ENCODE measurements at places on chromosomes 12 and 14. TPM values are rescaled to one million over a fixed set of nuclear protein-coding genes. Genes with fewer than 3 reads are reported as not detected.
A peak's percentile ranks its signal among the peaks of the same experiment; 100 is the strongest.

DNA sequence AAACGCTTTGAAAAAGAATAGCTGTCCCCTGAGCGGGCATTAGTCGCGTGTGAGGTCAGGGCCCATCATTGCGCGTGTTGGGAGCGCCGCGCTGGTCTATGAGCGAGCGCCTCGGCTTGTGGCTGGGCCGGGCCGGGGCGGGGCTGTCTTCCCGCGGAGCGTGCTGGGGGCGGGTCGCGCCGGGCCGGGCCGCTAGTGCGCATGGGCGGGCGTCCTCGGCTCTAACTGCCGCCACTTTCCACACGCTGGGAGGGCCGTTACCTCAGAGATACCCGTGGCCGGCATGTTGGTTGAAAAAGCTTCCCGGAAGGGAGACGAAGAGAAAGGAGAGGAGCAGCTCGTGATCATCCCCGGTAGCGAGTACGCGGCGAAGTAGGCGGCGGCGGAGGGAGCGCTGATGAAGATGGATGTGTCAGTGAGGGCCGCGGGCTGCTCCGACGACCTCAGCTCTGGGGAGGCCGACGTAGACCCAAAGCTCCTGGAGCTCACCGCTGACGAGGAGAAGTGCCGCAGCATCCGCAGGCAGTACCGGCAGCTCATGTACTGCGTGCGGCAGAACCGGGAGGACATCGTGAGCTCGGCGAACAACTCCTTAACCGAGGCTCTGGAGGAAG, at the start of gene EID3:
Gene EID3, plus strand, starts transcription at position 202 of the 614 bp plus-strand sequence. Its CDS starts 196 bp downstream, at position 398.
- DNase-seq = peak; percentile 90

DNA sequence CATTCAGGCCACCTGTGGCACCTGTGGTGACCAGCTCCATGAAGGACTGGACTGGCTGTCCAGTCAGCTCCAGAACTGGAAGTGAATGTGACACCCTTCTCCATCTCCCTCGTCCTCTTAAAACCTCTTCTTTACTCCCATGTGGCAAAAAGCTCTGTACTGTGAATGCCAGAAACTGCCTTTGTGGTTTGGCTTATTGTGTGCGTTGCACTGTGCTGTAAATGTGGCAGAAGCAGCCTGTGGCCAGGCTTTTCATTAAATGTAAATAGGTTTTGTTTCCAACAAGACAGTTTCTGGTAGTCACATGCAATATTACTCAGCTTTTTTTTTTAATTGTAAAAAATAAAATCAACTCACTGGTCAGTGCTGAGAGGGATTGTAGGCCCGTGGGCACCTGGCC, 453.7 kb downstream of the ATP23 start:
- no peak for DNase-seq

DNA sequence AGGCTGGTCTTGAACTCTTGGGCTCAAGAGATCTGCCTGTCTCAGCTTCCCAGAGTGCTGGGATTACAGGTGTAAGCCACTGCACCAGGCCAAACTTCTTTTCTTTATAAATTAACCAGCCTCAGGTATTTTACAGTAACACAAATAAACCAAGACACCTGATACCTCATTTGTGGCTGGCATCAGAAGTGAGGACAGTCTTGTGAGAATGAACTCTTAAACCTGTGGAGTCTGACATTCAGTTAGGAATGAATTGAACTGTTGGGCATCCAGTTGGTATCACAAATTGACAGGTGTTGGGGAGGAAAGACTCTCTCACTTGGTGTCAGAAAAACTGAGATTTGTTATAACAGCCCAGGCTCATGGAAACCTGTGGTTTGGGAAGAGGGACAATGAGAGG, 120.5 kb downstream of the DENND5B start:
- DNase-seq = no peak

- no peak for DNase-seq
Observed at GRCh38 chr12:30999011-30999410, 72.5 kb downstream of the TSPAN11 start.

AQP6 gene
- total RNA-seq = not detected
